ENCODE measurements at places on chromosomes 4 and X.

DNA sequence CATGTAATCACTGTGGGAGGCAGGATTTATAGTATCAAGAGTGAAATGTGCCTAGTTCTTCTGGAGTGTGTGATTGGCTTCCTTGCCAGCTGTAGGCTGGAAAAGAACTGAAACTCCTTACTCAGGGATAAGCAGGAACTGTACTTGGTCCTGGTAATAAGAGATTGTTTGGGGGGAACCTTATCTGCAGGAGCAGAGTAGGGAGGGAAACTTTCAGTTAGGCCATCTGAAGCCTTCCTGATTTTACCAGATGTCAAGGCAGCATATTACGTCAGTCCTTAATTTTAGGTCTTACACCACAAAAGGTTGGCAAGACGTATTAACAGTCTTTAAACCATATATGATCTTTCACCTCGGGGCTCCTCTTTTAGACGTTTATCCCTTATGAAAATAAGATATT lies 231.5 kb upstream of the FMR1 start:
- DNase-seq: no peak

DNA sequence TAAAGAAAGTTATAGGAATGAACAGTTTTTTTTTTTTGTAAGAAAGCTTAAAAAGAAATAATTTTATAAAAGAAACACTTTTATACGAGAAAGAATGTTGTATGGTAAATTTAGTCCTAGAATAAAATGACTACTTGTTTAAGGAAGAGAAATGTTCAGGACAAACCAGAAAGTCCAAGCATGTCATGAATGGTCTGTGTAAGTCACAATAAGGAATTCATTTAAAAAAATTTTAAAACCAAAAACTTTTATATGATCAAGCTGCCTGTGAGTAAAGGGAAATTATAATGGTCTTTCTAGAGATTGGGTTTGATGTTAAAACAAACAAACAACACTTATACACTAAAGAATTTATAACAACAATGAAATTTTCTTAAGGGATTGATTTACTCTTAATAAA lies 858.9 kb upstream of the PCDH7 start:
- DNase-seq: no peak

DNA sequence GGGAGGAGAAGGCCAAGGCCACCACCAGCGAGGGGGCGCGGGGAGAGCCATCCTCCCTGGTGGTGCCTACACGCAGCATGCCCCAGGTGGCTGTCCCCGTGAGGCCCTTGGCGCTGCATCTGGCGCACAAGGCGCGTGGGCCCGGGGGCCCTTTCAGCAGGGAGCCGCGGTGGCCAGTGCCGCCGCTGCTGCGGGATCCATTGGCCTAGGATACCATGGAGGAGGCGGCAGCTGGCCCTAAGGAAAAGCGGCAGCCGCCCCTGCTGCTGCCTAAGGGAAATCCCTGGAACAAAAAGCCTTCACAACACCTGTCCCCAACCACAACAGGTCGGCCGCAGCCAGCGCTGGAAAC lies 1059.6 kb downstream of the TECRL start:
- no peak for DNase-seq

GRCh38 chr4:123843137-123843536 lies 446.5 kb downstream of the SPRY1 start:
- DNase-seq: no peak

- no peak for DNase-seq
Observed at GRCh38 chrX:128287693-128288092, 235.5 kb upstream of the ACTRT1 start.

- DNase-seq: no peak
Observed at GRCh38 chrX:120274958-120275357, 24.3 kb downstream of the ZBTB33 start.

GRCh38 chr4:62871078-62871477 lies 1538.2 kb downstream of the TECRL start:
- no peak for DNase-seq

GRCh38 chrX:53288189-53288588 lies 6.8 kb upstream of the IQSEC2 start:
- DNase-seq: no peak

- no peak for DNase-seq
Observed at GRCh38 chr4:41102414-41103092, 111.8 kb downstream of the APBB2 start.

- no peak for DNase-seq
Observed at GRCh38 chr4:111449657-111450056, 695.6 kb upstream of the FAM241A start.
